ENCODE measurements at places on chromosomes 5 and 9.

DNA sequence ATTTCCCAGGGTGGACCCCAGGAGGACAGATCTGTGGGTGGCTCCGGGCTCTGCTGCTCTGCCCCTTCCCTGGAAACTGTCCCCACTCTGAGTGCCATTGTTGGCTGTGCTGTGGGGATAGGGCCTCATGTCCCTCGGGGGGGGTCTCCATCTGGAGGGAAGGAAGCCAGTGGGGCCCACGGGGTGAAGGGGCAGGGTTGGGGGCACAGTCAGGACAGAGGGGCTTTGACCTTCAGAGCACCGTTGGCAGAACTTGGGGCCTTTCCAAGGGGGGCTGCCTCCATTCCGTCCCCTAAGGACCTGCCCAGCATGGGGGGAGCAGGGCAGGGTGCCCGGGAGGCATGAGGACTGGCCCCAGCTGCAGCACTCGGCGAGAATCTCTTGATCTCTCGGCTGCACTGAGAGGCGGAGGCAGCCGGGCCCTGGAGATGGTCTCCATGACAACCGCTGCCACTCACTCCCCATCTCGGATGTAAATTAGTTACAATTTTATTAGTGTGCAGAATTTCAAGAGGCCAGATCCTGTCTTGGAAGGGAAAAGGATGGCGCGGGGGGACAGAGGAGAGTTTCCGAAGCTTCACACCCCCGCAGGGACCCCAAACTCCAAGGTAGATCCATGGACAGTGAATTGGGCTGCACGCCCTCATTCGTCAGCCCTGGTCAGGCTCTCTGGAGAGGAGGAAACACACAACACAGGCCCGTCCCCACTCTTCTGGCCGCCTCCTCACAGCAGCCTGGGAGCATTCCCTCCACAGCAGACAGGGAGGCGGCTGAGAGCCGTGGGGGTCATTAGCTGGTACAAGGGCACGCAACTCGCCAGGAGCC lies 216.2 kb upstream of the IER5L start:
- no peak for DNase-seq

DNA sequence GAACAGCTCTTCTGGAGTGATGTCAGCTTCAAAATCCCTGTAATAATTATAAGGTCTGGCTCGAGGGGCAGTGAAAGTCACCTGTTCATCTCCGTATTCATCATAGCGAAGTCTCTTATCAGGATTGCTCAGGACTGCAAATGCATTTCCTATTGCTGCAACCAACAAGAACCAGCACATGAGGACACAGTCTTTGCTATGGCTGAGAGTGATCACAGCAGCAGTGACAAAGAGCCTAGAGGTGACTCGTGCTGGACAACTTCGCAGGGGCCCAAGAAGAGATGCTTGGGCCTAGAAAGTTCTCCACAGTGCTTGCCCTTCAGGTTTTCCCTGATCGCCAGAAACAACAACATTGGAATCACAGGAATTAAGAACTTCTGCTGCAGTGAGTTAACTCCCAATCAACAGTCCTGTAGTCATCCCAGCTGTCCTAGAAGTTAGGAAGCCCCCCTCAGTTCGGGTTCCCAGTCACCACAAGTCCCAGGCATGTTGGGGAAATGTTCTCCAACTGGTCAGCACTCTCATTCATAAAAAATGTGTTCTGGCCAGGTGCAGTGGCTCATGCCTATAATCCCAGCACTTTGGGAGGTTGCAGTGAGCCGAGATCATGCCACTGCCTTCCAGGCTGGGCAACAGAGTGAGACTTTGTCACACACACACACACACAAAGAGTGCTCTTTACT lies 13.0 kb downstream of the DNAJC18 start:
- DNase-seq = no peak

DNA sequence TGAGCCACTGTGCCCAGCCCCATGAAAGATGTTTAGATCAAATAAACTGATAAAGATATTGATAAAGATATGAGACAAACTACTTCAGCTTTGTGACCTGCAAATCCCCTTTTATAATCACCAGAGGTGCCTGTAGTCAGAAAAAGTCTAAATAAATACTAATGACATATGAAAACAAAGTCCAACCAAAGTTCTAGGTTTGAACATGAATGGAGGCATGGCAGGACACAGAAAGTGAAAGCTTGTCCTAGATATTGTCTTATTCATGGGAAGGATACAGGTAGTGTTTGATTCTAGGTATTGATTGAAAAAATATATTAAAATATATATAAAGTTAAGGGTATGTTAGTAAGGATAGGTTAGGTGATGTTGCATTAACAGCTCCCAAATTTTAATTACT lies 24.6 kb upstream of the PSAT1 start:
- no peak for DNase-seq

DNA sequence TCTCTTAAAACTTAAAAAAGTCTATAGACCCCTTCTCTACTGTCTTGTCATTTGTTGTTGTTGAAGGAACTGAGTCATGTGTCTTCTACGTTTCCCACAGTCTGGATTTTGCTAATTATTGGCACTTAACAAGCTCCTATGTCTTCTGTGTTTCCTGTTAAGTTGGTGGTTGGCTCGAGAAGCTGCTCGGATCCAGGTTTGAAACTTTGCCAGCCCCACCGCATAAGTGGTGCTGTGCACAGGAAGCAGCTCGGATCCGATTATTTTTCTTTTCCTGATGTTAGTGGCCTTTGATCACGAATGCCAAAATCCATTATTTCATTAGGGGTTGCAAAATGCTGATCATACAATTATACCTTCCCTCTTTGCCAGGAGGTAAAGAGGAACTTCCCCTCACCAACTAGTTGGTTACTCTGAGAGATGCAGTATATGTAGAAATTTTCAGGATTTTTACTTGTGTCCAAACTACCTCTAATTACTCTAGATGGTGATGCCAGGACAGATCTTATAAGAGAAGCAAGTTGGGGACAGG lies 186.5 kb downstream of the NSG2 start:
- DNase-seq = no peak

- DNase-seq = peak; percentile 16
Observed at GRCh38 chr9:99103901-99104458, 933 bp upstream of the TGFBR1 start.

GRCh38 chr9:84146893-84147710 lies 166.5 kb downstream of the RMI1 start:
- DNase-seq = no peak

GRCh38 chr9:124248960-124249359 lies 8.8 kb upstream of the NEK6 start:
- DNase-seq = no peak

DNA sequence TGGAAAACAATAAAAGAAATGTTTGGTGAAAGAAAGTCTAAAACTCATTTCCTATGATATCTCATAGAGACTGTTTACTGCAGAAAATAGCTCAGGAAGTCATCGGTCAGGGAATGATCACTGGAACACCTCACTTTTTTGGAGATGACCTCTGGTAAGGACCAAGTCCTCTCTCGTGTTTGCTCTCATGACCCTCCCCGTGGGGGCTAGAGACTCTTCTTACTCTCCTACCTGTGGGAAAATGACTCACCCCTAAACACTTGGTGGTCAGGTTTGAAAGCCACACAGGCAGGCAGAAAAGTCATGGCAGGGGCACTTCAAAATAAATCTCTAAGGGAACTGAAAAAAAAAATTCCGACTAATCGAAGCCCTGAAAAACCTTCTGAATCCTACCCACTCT lies 48.2 kb downstream of the FAM240B start:
- DNase-seq = no peak

DNA sequence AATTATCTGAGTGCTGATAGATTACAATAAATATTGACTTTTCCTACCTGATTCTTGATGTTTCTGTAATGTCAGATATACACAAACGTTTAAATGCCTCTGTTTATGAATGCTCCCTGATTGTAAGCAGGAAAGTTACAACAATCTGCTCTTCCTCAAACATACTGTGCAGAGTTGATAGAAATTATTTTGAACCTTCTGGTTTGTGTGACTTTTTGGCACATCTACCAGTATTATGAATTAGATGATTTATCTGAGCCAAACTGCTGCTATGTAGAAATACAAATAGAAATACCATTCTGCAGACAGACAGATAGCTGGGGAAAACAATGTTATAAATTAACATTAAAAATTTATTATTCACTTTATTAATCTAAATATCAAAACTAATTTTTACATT lies 113.0 kb downstream of the SLF1 start:
- DNase-seq = no peak

DNA sequence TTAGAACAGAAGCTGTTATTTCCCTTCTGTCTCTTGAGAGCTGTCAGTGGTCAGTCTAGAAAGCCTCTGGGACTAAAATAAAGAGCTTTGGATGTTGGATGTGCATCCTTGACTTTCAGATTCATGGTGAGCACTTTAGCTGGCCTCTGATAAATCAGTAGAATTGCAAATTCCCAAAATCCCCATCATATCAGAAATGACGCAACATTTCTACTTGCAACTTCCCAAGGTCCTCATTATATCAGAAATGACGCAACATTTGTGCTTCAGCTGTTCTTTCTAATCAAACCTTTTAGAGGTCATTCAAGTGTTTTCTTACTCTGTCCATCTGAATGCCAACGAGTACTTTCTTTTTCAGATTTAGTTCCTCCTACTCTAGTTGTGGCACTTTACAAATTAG lies 167.3 kb upstream of the MOCS2 start:
- no peak for DNase-seq
